ENCODE measurements at places on chromosomes 12 and 14.

GRCh38 chr14:43308421-43309110 lies 1198.5 kb downstream of the FSCB start:
- DNase-seq: no peak

DNA sequence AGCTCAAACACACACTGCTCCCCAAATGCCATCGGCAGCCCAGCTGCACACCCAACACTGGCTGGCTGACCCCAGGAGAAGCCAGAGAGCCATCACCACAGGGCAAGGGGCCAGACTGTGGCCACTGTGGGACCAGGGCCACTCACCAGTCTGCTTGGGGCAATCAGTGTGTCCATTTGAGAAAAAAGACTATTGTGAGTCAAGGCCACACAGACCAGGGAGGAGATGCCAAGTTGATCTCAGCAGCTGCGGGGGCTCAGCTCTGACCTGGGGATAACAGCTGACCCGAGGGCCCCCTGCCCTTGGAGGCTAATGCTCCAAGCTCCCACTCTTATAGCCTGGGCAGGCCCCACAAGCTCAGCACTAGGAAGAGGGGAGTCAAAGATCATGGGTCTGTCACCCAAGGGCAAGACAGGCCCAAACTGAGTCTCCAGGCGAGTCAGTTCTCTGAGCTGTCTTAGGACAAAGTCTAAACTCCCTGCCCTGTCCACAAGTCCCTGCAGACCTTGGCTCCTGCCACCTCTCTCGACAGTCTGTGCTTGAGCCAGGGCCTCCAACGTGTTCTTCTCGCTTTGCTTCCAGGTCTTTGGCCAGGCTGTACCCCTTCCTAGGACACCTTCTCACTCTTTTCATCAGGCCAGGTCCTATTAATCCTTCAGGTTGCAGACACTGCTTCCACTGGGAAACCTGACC lies 30.1 kb upstream of the PNMA1 start:
- DNase-seq: no peak

- DNase-seq: no peak
Observed at GRCh38 chr14:67940486-67941455, 121.2 kb downstream of the RAD51B start.

DNA sequence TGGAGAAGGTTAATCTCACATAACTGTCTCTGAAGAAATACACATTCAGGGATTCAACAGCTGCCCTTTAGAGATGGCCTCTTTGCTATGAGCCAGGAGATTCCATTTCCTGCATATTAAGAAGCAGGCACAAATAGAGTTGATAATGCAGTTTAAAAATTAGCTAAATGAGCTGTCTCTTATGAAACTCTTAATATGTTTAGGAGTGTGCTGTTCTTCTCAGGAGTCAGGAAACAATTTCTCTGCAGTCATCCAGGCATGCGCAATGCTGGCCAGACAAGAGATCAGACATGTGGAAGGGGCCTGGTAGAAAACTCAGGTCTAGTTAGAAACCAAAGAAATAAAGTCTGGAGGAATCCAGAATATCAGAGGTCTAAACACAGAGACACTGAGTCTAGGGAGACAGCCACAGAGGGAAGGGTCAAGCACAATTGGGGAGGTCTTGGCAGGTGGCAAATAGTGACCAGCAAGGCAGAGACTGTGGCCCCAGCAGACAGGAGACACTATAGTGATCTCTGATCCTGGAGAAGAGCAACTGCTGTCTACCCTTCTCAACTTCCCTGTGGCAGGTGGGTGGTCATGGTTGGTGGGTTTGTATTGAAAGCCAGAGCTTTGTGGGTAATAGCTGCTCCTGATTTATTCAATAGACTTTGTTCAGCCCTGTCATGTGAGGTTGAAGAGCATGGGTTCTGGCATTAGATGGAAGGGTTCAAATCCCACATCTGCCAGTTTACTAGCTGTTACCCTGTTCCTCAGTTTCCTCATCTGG lies 185.8 kb upstream of the RMST start:
- DNase-seq: no peak

DNA sequence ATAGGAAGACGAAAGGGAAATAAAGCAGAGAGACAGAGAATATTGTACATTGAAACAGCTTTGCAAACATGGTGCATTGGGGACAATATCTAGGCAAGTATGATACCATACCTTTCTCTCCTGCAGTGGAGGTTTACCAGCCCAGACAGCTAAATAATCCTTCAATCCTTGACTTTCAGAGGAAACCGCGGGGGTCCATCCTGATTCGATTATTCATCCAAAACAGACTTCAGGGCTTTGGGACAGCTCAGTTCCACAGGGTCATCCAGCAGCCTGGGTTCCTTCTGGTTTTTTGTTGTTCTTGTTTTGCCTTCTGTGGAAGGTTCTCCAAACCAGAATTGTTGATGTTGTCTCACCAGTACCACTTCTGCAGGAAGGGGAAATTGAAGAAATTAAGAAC lies 81.5 kb downstream of the LGR5 start:
- DNase-seq: no peak

DNA sequence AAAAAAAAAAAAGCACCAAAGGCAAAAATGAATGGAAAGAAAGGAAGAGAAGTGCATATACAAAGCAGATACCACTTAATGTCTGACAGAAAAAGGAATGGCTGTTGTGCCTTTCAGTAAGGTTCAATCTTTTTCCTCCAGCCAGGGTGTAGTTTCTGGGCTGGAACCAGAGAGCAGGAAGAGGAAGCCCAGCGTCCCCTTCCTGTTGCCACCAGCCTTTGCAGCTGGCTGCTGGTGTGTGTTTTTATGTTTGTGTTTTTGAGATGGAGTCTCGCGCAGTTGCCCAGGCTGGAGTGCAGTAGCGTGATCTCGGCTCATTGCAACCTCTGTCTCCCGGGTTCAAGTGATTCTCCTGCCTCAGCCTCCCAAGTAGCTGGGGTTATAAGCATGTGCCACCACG lies 64.6 kb upstream of the LTA4H start:
- no peak for DNase-seq

- DNase-seq: no peak
Observed at GRCh38 chr14:54533100-54533499, 23.4 kb downstream of the CGRRF1 start.

GRCh38 chr12:108232565-108232964 lies 103.5 kb downstream of the WSCD2 start:
- no peak for DNase-seq

DNA sequence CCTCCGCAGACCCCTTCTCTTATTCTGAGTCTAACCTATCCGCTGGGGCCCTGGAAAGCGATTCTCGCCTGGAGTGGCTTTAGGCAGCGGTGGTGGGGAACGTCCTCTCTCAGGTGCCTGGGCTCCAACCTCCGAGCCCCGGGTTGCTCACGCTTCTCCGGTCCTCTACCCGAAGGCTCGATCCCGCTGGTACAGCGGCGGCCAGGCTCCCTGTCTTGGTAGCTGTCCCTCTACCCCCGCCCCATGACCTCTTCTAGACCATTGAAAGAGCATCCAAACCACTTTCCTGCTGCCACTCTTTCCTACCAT lies 505 bp upstream of the HEBP1 start:
- no peak for DNase-seq

- DNase-seq: no peak
Observed at GRCh38 chr12:114961491-114961890, 277.5 kb upstream of the TBX3 start.

DNA sequence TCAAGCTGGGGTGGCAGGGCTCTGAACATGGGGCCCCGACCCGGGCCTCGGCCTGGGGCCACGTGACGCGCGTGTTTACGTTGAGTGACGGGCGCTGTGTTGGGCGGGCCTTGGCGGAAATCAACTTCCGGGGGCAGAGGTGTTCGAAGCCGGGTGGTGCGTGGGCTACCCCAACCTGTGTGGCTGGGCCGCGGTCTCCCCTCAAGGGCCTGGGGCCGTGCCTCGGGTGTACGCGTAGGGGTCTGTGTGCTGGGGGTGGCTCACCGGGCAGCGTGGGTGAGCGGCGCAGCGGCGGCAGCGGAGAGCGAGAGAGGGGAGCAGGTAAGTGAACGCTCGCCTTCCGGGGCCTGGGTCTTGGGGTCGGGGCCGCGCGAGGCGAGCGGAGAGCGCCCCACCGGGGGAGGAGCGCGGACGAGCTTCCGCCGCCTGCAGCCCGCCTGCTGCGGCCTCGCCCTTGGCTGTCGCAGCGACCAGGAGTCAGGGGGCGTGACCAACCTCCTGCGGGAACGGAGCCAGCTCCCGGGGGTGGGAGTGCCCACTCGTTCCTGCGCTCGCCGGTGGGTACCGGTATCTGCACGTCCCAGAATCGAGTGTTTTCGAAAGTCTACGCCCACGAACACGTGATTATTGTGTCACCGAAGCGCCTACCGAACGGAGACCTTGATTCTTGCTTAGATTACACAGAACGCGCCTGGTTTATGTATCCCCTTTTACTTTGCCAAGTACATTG lies at the start of gene CCDC91:
Gene CCDC91 (plus strand): TSS at position 136 of the 730 bp plus-strand sequence. CDS start 66,760 bp downstream, outside the sequence.
- peak; percentile 74 for DNase-seq

DNA sequence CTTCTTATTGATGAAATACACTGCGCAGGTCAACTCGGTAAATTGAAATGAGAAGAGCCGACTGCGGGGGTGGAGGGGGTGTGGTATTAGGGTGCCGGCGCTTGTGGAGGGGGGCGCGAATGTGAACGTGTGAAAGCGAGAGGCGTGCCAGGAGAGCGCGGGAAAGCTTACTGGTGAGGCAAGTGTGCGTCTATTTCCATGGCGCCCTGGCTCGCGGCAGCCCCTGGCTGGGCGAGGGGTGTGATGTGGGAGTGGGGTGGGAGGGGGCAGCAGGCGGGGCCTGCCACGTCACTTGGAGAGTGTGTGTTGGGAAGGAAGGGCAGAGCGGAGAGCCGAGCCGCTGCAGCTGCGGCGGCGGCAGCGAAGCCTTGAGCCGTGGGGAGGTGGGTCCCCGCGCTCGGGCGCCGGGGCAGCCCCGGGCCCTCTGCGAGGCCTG lies 88.8 kb downstream of the GALNT8 start:
- no peak for DNase-seq

GRCh38 chr12:104462931-104463339 lies 6.2 kb downstream of the CHST11 start:
- DNase-seq: no peak

DNA sequence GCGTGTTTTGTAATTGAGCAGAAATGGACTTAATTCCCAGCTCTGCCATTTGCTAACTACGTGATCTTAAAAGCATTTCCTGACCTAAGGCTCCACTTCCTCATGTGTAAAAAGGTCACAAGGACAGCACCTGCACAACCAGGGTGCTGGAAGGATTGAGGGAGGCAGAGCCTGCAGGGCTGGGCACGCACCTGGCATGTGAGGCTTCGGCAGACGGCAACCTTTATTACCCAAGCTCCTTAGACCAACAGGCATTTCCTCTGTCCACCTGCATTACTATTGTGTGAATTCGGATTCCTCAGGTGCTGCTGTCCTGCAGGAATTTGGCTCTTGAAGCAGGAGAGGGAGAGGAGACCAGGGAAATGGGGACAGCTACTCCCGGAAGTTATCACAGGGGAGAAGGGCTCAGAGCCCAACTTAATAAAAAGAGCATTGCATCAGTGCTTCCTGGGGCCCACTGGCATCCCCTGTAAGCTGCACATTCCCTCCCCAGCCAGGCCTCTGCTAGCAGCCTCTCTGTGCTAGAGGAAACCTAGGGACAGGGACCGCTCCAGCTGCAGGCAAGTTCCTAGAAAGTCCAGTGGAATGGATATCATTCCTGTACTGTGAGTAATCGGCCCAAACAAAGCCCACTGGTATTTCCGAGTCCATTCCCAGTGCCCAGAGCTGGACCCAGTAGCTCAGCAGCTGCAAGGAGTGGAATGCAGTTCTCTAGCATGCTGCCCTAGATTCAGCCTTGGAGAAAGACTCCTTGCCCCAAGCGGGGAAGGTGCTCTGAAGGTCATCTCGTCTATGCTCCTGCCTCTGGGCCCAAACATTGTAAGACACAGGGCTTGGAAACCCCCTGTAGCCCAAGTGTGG lies 157.1 kb upstream of the CCND2 start:
- no peak for DNase-seq

DNA sequence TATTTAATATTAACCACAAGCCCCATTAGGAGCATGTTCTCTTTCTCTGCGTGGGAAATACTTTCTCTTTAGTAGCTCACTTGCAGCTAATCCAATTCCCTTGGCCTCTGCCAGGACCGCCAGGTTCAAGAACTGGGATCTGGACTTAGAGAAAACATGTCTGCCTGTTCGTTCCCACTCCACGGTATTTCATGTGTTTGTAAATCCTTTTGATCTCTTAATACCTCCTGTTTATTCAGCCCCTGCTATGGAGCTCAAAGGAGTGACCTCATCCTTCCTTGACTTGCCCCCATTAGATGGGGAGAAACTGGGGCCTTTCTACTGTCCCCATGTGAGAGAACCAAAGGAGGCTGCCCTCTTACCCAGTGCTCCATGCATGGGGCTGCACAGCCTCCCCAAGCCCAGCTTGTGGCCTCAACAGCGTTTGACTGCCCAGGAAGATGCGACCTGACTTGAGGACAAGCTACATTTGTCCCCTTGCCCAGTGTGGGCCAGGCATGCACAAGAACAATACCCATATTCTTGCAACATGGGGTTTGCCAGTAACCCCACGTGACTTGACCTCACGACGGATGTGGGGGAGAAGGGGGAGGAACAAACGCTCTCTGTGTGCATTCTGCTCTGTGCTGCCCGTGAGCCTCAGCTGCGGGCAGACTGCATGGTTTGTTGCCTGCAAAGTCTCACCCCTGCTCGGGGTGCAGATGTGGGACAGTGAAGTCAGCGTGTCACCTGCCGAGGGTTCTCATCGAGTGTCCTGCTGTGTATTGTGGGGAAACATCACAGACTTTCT lies 30.3 kb downstream of the CD9 start:
- peak; percentile 55 for DNase-seq

GRCh38 chr14:96893966-96894622 lies 96.9 kb downstream of the VRK1 start:
- no peak for DNase-seq

- no peak for DNase-seq
Observed at GRCh38 chr12:109763201-109763841, 49.7 kb downstream of the FAM222A start.

GRCh38 chr14:79630288-79630960 lies 580.9 kb downstream of the DIO2 start:
- no peak for DNase-seq

- no peak for DNase-seq
Observed at GRCh38 chr12:23757541-23757962, 191.9 kb downstream of the SOX5 start.

- DNase-seq: no peak
Observed at GRCh38 chr12:106345746-106346145, 11.8 kb upstream of the POLR3B start.
